ENCODE measurements at places on chromosomes 11 and 22.
A peak's percentile ranks its signal among the peaks of the same experiment; 100 is the strongest.

DNA sequence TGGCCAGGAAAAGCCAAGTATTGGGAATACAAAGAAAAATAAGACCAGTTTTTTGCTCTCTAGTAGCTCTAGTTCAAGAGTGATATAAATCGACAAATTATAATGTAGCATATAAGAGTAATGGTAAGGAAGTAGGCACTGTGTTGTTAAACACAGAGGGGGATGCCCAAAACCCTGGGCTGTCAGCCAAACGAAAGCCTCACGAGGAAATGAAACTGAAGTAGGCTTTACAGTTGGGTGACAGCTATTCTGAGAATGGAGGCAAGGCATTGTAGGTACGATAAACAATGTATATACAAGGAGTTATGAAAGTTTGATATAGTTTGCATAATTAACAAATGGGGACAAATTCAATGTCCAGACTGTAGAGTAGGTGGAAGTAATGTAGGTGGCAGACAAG, 176.4 kb downstream of the FAM181B start:
- DNase-seq, result peak; percentile 22

GRCh38 chr11:117229931-117230285, 2.0 kb downstream of the PCSK7 start:
- DNase-seq, result no peak

GRCh38 chr11:126997196-126997595, 3.4 kb downstream of the KIRREL3 start:
- DNase-seq, result no peak

- DNase-seq, result no peak
Observed at GRCh38 chr11:45876401-45876800, 9.1 kb upstream of the MAPK8IP1 start.

DNA sequence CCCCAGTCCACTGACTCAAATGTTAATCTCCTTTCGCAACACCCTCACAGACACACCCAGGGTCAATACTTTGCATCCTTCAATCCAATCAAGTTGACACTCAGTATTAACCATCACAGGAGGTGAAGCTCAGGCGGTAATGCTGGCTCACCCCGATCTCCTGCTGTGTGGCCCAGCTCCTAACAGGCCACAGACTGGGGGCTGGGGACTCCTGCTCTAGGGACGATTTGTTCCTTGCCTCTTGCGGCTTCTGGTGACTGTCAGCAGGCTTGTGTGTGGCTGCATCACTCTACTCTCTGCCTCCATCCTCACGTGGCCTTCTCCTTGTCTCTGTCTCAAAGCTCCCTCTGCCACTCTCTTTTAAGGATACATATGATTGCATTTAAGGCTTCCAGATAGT, 45.0 kb downstream of the SPON1 start:
- no peak for DNase-seq

DNA sequence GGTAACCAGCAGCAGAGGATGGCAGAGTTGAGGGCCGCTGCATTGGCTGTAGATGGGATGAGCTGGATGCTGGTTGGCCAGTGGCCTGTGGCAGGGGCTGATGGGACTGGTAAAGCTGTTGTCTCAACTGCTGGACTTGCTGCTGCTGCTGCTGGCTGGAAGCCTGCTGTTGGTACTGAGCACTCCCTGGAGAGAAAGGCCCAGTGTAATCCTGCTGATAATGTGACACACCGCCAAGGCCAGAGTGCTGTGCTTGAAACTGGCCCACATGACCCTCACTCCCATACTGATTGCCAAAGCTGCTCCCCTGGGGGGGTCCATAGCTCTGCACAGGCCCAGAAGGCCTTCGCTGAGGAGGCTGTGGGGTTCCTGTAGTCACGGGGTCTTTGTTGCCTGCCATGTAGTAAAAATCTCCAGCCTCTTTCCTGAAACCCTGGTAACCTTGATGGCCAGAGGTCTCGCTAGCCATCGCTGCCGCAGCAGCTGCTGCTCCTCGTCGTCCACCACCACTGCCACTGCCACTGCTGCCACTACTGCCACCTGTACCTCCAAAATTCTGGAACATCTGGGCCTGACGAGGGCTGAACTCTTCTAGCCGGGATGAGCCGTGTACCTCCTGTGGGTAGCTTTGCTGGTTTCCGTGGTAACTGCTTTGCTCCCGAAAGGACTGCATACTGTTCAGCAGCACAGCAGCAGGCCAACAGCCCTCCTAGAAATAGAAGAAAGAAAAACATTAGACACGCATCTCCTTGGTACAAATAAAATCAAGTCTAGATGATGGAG, 55.6 kb downstream of the TCF20 start:
- peak; percentile 92 for DNase-seq

DNA sequence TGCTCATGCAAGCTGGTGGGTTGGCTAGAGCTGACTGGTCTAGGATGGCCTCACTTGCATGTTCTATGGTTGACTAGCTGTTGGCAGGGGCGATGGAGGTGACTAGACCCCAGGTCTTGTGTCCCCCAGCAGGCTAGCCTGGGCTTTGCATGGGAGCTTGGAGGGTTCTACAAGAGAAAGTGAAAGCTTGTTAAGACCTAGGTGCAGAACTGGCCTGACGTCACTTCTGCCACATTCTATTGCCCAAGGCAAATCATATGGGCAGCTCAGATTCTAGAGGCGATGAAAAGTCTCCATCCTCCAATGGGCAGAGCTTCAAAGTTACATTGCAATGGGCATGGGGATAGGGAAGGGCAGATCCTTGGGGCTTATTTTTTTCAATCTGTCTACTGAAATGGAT, 170.9 kb downstream of the MIAT start:
- DNase-seq, result no peak

GRCh38 chr22:48354096-48354495, 1473.6 kb downstream of the BRD1 start:
- no peak for DNase-seq

GRCh38 chr11:4025248-4025966, 69.2 kb upstream of the RRM1 start:
- DNase-seq, result no peak

DNA sequence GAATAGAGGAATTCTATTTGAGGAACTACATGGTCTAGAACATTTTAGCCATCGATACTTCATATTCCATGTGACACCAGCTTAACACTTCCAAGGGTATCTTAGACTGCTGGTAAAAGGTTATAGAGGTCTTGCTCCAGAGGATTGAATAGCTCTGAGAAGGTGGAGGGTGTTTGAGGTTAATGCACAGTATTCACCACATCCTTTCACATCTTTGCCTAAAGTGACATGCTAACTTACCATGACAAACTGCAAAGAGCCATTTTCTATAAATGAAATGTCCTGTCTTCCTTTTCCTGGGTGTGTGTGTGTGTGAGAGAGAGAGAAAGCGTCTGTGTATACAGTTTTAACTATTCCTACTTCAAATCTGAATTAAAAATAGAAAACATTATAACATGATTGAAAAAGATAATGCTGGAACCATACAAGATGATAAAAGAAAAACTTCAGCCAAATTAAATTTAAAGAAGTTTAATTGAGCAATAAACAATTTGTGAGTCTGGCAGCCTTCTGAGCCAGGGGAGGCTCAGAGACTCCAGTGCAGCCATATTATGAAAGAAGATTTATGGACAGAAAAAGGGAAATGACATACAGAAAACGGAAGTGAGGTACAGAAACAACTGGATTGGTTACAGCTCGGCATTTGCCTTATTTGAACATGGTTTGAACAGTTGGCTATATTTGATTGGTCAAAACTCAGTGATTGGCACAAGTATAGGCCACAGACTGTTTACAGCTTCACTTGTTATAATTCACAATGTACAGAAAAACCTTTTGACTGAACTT, 320.9 kb upstream of the CCDC179 start:
- no peak for DNase-seq

DNA sequence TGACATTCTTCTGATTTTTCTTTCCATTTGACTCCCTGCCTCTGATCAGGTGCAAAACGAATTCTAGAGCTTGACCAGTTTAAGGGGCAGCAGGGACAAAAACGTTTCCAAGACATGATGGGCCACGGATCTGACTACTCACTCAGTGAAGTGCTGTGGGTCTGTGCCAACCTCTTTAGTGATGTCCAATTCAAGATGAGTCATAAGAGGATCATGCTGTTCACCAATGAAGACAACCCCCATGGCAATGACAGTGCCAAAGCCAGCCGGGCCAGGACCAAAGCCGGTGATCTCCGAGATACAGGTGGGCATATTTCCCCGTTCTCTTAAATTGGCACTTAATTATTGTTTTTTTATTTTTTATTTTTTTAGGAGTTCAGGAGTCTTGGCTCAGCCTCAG, 15.4 kb downstream of the XRCC6 start:
- DNase-seq, result no peak

- DNase-seq, result no peak
Observed at GRCh38 chr11:92396133-92396532, 171.5 kb downstream of the FAT3 start.

- no peak for DNase-seq
Observed at GRCh38 chr11:34501500-34501899, 12.1 kb downstream of the ELF5 start.

- no peak for DNase-seq
Observed at GRCh38 chr11:18641677-18642076, 7.5 kb upstream of the SPTY2D1 start.

- no peak for DNase-seq
Observed at GRCh38 chr11:70246196-70246595, 24.3 kb upstream of the PPFIA1 start.

DNA sequence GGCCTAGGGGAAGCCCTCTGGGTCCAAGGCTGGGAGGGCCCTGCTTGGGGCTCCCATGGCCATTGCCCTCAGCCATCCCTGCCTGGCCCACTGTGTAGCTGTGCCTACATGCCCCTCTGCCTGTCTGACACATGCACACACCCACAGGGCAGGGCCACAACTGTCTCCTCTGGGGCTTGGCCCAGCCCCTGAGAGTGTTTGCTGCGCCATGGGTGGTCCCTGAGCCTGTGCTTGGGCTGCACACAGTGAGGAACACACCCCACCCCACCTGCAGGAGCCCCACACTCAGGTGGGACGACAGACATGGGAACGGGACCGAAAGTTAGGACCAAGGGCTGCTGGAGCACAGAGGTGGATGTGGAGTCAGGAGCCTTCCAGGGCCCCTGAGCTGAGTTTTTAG, 489.5 kb downstream of the TBC1D22A start:
- no peak for DNase-seq

- DNase-seq, result no peak
Observed at GRCh38 chr22:37231406-37232139, 12.5 kb downstream of the RAC2 start.

DNA sequence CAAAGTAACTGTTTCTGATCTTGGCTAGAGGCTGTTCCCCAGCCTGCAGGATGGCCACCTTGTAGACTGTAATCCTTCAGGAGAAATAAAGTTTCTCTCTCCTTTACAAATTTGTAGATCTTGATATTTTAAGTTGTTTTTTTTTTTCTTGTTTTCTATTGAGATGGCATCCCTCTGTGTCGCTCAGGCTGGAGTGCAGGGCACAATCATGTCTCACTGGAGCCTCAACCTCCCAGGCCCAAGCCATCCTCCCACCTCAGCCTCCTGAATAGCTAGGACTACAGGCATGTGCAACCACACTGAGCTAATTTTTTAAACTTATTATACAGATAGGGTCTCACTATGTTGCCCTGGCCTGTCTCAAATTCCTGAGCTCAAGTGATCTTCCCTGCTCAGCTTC, 389.8 kb upstream of the LRRC4C start:
- no peak for DNase-seq

- DNase-seq, result no peak
Observed at GRCh38 chr11:128465946-128466705, 121.2 kb downstream of the ETS1 start.

- DNase-seq, result no peak
Observed at GRCh38 chr11:12666915-12667314, 7.3 kb upstream of the TEAD1 start.

DNA sequence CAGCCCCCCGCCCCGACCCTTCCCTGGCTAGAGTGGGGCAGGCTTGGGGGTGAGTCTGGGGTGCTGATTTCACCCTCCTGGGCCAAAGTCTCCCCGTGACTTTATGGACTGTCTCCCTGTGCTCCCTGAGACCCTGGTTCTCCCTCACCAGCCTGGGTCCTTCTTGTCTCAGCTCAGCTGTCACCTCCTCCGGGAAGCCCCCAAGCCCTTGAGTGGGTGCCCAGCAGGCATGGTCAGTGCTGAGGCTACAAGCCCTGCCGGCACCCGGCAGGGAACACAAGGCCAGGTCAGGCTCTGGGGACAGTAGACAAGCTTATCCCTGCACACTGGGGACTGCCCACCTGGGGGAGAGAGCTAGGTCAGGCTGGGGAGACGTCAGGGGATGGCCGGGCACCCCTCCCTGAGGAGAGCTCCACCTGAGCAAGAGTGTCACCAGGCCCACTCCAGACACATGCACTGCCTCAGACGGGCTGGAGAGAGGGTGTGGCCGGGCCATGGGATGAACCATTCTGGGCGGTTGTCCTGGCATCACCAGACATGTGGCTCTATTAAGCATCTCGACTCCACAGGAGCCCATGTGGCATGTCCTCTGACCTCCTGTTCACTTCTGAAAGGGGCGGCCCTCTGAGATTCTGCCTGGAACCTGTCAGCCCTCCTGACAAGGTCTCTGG, 22.6 kb upstream of the RTN4R start:
- no peak for DNase-seq

GRCh38 chr22:27206374-27207133, 549.2 kb downstream of the MIAT start:
- DNase-seq, result no peak

- no peak for DNase-seq
Observed at GRCh38 chr22:29003975-29004646, 57.5 kb downstream of the C22orf31 start.

GRCh38 chr22:45240104-45240809, 437 bp downstream of the KIAA0930 start:
- no peak for DNase-seq

DNA sequence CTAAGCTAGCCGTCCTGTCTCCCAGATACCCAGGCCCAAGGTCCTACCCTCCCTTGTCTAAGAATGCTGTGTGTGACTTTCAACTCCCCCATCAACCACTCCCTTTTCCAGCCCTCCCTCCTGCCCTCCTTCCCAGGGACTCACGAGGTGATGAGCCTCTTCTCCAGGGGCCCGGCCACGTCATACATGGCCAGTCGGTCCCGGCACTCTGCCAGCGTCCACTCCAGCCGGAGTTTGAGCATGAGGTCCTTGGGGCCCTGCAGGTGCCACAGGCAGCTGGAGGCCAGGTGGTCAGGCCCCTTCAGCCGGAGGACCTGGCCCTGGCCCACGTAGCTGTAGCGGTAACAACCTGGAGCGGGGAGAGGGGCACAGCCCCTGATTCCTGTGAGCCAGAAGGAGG, 20.1 kb downstream of the TMPRSS6 start:
- DNase-seq, result no peak

- DNase-seq, result no peak
Observed at GRCh38 chr11:106021181-106021966, 666 bp downstream of the MSANTD4 start.

- DNase-seq, result peak; percentile 45
Observed at GRCh38 chr11:85967457-85967856, 101.4 kb downstream of the PICALM start.

Measured in putamen (tissue), 1 donor.